Kidney epithelial cell (primary cell): ENCODE measurements at places on chromosomes 6 and 20. TPM values are rescaled to one million over a fixed set of nuclear protein-coding genes. Genes with fewer than 3 reads are reported as not detected.

DNA sequence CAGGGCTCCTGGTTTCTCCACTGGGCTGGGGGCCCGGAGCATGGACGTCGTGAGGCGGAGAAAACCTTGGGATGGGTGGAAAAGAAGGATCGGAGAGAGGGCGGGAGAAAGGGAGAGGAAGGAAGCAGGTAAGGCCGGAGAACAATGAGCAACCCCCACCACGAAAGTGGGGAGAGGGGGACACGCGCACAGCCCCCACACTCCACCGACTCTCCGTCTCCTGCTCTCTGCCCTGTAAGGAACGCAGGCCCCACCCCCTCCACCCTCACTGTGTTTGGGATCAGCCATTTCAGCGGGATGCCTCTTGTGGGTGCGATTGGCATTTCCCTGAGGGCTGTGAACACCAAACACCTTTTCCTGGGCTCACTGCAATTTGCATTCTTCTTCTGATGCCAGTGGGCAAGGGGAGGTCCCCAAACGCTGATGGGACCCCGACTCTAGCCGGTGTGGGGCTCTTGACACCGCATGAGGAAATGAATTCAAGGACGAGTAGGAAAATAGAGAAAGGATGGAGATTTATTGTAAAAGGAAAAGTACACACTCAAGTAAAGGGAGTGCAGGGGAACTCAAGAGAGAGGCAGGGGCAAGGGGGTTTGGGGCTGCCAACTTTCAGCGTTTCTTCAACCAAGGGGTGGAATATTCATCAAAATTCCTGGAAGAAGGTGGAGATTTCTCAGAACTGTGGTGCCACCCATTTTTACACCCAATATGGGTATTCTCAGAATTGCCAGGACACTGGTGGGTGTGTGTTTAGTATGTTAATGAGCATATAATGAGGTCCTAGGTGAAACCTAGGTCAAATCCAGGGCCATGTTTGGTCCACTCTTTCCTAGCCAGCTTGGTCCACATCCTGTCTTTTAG is 13.1 kb upstream of the RAET1L start:
- no peak for DNase-seq

GRCh38 chr6:159089909-159090308 is 45.1 kb upstream of the TAGAP start:
- no peak for DNase-seq

- no peak for DNase-seq
Observed at GRCh38 chr6:69263297-69263696, 533.5 kb downstream of the LMBRD1 start.

GRCh38 chr20:59985864-59986263 is 27.6 kb downstream of the CDH26 start:
- no peak for DNase-seq

The TTLL9 gene
- not detected in 2 replicates for total RNA-seq

- DNase-seq = no peak
Observed at GRCh38 chr6:110660066-110660655, 155.1 kb downstream of the CDK19 start.

- DNase-seq = no peak
Observed at GRCh38 chr6:715709-716491, 23.0 kb upstream of the EXOC2 start.

The HSPA1A gene
- total RNA-seq = 54.6 and 67.0 TPM in 2 replicates

DNA sequence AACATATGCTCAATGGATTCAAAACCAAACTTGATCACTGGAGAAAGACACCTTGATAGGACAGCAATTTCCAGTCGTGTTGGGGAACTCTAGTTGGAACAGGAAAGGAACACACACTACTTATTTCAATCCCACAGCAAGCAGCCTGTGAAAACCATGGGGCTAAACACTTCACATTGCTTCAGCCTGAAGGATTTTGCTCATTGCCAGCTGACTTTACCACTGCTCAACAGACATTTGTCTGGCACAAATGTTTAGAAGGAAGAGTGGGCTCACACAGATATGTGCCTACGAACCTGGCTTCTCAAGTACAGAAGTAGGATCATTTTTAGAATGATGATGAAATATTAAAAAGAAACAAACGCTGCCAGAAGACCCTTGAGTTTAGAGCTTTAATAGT is 598.1 kb downstream of the PHF3 start:
- no peak for DNase-seq

The GLP1R gene
- 0.17 TPM in 1 of 2 replicates, not detected in the other for total RNA-seq

- no peak for DNase-seq
Observed at GRCh38 chr20:50233325-50234212, 42.9 kb downstream of the CEBPB start.

DNA sequence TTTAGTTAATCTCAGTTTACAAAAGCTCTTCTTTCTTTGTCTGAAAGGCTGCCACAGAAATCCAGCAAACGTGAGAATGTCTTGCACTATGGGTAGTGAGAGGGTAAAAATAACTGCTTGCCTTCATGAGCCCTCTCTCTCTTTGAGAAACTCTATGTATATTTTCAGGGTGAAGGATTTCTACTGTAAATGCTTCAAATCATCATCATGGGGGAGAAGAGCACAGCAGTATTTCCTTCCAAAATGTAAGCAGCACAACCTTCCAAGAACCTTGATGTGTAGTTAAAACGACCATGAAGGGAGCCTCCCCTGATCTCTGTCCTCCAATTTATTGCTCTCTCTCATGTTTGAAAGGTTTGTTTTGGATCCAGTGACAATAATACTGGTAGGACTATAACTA is 141.3 kb upstream of the CENPW start:
- no peak for DNase-seq

DNA sequence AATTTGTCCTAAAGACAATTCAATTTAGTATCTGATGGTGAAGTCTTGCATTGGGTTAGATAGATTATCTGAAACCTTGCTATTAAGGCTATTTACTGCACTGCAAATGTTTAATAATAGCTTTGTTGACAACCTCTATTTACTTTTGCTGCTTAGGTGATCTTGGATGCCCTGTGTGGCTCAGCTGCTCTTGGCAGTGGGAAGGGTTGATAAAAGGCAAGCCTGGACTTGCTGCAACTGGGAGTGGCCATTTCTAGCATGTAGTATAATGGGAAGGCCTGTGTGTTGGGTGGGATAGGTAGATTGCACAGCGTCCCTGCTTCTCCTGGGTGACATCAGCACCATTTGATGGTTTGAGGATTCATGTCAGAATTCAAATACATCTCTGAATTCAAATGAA is 49.1 kb downstream of the ARMC2 start:
- DNase-seq = no peak

DNA sequence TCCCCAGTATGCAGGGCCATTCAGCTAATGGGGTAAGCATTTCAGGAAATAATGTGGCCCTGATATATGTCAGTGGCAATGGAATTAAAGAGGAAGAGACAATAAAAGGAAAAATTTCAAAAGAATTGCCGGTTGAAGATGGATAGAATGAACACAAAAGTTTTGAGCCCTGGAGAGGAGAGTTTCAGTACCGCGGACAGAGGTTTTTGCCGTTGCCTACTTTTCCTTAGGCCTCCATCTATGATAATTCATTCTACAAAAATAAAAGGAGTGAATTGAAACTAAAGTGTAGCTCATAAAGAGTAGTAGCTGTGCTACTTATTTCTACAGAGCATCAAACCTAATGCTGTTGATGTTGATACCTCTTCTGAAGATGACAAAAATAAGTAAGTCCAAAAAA is 140.7 kb downstream of the RNASET2 start:
- no peak for DNase-seq

DNA sequence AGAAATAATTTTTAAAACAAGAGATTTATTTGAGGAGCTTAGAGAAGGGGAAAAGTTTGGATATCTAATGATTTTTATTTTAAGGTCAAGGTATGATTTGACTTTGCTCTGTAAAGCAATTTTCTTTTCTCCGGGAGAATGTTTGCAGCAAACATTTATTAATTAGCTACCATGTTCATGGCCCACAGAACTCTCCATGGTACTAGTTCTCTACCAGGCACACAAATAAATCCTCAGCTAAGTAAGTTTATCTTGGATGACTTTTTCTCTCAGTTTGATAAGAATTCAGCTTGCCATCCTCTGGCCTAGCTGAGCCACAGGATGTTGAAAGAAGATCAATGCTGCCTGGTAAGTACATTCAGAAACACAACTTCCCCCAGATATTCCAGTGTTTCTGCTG is 94.3 kb downstream of the PHACTR3 start:
- no peak for DNase-seq

- DNase-seq = no peak
Observed at GRCh38 chr6:57104336-57104735, 14.3 kb downstream of the ZNF451 start.

DNA sequence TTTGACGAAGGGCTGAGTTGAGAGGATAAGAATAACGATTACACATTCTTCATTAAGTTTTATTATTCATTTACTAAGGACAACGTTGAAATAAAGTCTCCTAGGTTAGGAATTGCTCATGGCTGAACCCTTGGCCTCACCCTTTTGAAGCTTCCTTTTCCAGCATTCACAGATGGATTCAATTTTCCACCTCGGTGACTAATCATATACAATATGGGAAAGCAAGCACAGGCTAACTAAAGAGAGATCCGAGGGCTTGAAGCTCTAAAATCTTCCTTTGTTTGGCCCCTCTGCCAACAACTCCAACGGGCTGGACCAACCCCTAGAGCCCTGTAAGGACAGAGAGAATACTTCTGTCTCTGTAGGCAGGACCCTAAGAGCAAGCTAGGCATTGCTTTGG is 159.5 kb downstream of the SOD2 start:
- DNase-seq = no peak

DNA sequence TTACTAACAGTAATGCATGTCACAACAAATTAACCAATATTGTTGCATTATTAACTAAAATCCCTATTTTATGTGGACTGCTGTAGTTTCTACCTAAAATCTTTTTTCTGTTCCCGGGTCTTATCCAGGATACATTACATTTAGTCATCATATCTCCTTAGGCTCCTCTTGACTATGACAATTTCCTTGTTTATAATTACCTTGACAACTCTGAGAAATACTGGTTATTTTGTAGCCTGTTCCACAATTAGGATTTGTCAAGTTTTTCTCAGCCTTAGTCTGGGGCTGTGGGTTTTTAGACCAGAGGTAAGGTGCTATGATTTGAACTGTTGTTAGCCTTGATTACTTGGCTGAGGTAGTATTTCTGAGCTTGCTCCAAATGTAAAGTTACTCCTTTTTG is 3.7 kb downstream of the FBXO5 start:
- DNase-seq = no peak

The PXDC1 gene
- 92.4 and 99.1 TPM in 2 replicates for total RNA-seq

DNA sequence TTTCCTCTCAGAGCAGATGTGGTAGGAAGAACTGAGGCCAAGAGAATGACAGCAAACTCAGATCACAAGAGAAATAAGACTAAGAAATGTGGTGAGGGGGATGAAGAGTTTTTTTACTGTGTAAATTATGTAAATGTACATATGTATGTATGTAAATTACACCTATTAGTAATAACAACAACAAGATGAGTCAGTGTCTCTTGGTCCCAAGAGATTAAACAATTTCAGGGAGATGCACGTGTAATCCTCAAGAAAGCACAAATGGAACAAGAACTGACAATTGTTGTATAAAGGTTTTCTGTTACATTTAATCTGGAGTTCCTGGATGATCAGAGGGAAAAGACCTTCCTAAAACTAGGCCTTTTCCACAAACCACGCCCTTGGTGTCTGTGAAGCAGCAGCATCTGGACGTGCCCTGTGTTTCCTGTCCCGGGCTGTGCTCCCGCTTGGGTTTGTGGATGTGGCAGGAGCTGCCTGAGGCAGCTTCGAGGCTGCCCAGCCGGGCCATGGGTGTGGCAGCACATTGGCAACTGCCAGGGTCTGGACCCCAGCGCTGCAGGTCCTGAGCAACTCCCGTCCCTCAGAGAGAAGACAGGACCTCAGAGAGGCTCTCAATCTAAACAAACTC is 994 bp downstream of the CLDN20 start:
- no peak for DNase-seq

The PRL gene
- not detected in 2 replicates for total RNA-seq

DNA sequence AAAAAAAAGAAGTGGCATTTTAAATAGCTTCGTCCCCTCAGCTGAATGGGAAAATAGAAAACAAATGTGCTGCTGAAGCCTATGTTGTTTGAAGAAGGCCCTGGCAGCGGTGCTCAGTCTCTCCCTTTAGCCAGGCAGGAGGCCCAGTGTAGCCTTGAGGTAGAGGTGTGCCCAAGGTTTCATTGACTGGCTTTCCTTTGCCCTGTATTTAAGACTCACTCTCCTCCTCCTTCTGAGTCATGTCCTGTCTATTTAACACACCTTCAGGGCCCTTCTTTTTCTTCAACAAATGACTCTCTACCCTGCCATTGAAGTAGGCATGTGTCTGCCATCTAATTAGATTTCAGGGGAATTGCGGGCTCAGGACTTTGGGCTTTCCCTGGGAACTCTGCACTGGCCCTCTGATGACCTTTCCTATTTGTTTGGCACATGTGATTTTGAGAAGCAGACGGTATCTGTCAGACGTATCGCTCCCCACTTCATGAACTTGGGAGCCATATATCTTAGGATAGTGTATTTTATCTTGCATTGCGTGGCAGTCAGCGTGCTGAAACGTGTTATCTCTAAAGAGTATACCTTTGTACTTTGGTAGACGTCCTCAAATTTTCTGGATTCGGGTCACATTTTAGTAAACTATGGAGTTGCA is 4.3 kb downstream of the TJAP1 start:
- DNase-seq = no peak

The NR2E1 gene
- total RNA-seq = not detected in 2 replicates
